ENCODE measurements at places on chromosomes 6 and 20.

DNA sequence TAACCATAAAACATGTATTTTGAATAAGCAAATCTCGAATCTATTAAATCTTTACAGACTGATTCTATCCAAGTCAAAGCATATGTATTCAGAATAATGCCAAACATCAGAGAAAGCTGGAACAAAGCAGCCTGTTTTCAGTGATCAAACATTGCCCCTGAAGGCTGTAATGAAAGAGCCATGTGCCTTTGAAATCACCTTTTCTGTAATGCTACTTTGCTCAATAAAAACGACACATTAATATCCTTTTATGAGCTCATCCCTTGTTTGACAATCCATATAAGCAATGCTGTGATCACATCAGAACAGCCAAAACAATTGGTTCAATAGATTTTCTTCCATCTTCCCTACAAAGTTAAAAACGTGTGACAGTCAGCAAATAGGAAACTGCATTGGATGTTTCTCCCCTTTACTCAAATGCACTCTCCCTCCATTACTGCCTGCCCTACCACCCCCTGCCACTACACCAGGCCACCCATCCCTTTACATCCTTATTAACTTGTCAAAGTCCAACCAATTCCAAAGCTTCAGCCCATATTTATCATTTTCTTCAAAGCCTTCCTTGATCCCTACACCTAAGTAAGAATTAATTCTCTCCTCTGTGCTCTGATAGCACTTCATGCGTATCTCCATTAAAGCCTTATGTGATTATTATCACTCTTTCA is 42.0 kb downstream of the THEMIS start:
- DNase-seq, result no peak

DNA sequence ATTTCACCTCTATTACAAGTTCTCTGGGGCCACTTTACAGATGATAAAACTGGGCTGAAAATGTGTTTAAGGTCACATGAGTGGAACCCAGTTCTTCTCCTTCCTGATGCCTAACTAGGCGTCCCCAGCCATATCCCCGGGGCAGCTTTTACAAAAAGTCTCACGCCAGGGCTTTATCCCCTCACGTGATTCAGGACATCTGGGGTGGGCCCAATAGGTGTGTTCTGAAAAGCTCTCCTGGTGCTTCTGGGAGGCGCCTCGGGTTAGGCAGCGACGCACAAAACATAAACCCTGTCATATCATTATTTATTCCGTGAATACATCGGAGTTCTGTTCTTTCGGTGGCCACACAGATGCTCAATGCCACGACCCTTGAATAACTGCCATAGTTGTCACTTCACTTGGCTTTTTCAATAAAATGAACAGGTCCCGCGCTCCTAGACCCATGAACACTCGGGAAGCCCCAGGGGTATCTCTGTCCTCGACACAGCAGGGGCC is 32.1 kb downstream of the SF3B5 start:
- no peak for DNase-seq

- no peak for DNase-seq
These were observed 12.6 kb downstream of the MYLIP start for GRCh38 chr6:16141514-16141913.

DNA sequence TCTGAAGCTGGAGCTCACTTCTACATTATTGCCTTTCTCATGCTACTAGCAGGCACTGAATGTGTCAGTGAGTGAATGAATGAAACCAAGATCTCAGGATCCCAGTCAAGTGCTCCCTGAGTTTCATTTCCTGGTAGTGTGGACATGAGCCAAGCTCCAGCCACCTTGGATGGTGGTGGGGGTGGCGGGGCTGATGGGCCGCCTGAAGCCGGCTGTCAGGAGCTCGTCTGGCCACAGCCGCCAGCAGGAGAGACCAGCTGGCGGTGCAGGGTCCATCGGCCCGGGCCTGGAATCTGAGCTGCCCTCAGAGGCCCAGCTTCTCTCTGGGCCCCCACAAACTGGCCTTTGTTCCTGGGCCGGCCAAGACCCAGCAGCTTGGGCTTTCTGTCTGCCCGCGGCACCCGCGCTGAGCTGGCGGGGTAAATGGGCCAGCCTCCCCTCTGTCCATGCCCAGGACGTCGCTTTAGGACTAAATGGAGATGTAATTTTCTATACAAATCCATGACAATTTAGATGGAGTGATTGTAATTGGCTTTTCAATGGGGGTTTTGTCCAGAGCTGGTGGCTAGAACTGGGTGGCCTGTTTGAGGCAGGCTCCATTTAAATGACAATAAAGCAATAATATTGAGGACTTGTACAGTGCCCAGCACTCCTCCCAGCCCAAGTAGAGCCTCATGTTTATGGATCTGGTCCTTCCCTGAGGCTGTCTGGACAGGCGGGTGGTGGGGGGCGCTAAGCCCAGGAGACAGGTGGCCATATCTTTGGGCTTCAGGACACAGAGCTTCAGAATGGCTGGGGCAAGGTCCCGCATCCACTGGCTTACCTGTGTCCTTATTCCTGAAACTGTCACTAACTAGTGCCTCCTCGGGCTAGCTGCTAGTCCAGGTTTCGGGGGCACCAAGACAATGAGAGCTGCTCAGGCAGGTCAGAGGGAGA is 43.5 kb downstream of the NOL4L start:
- DNase-seq, result no peak

- DNase-seq, result no peak
These were observed 106.9 kb downstream of the IPCEF1 start for GRCh38 chr6:154249499-154250298.

GRCh38 chr6:1839361-1839760 is 229.6 kb downstream of the FOXC1 start:
- DNase-seq, result no peak
